ENCODE measurements at places on chromosomes 4 and X.

GRCh38 chrX:28850955-28851354, 263.7 kb downstream of the IL1RAPL1 start:
- DNase-seq, result no peak

GRCh38 chr4:56731857-56732256, 50.8 kb upstream of the HOPX start:
- no peak for DNase-seq

GRCh38 chr4:55491486-55491885, 55.2 kb downstream of the CLOCK start:
- DNase-seq, result no peak

DNA sequence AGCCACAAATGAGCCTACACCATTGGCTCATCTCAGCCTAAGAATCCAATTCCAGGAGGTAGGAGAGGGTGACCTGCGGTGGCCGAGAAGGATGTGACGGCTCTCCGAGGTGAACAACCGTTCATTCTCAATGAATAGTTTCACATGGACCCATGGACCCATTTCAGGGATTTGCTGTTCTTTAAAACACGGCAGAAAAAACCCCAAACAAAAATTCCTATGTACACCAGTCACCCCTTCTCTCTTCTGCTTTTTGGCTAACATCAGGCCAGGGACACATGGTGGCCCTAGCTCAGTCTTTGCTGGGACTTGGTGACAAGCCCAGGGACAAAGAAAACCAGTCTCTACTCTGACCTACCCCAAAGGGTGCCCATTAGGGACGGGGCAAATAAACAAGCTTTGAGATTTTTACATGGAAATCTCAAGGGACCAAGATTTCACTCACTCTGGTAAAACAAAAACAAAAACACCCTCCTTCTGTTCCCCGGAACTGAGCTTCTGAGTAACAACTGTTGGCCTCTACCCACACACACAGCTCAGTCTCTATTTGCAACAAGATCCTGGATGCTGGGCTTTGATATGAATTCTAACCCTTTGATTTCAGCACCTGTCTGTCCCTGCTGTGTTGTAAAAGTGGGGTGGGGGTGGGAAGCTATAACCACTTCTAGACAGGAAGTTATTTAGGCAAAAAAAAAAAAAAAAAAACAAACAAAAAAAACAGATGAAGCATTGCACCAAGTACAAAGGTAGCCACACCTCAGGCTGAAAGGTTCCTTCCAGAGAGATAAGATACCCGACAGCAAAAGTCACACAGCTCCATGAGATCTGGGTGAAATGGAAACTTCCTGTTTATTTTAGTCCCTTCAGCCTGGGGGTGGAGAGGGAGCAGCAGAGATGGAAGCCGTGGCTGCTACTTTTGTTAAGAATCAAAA, 49.0 kb downstream of the DDX3X start:
- DNase-seq, result peak; percentile 11

- no peak for DNase-seq
Observed at GRCh38 chr4:21380861-21381260, 567.7 kb downstream of the KCNIP4 start.

- no peak for DNase-seq
Observed at GRCh38 chrX:47584714-47585113, 2.5 kb downstream of the TIMP1 start.

DNA sequence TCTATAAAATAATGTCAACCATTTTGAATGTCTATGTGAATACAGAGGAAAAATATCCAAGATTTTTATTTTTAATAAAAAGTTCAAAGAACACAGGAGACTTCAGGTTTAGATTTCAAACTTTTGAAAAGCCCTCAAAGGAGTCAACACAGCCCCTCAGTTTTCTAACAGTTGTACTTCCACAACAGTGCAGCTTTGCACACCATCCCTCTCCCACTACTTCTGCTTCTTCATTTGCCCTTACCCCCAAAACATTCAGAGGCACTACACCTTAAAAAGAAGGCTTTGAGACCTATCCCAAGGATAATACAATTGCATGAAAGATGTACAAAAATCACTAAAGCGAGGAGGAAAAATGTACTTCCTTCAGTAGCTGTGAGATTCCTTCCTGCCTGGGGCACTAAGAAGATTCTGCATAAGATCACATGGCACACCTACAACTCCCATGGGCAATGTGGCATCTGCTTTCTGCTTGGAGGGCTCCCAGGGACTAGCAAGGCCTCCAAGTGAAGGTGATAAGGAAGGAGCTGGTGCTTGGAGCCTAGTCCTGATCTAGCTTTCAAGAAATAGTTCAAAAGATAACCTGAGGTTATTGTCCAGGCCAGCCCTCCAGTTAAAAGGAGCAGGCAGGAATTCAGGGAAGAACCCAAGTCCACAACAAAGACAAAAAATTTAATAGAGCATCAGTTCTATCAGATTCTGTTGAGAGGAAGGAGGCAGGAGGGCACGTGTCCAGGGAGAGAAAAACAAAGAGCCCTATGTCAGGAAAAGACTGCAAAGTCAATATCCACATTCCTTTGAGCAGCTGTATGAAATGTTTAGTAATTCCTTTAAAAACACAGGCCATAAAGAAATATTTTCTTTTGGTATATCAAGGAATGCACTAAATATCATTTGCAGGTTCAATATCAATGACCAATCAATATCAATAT, 19.1 kb downstream of the ARAP2 start:
- DNase-seq, result no peak

GRCh38 chr4:112329672-112330375, 32.7 kb downstream of the ALPK1 start:
- no peak for DNase-seq

DNA sequence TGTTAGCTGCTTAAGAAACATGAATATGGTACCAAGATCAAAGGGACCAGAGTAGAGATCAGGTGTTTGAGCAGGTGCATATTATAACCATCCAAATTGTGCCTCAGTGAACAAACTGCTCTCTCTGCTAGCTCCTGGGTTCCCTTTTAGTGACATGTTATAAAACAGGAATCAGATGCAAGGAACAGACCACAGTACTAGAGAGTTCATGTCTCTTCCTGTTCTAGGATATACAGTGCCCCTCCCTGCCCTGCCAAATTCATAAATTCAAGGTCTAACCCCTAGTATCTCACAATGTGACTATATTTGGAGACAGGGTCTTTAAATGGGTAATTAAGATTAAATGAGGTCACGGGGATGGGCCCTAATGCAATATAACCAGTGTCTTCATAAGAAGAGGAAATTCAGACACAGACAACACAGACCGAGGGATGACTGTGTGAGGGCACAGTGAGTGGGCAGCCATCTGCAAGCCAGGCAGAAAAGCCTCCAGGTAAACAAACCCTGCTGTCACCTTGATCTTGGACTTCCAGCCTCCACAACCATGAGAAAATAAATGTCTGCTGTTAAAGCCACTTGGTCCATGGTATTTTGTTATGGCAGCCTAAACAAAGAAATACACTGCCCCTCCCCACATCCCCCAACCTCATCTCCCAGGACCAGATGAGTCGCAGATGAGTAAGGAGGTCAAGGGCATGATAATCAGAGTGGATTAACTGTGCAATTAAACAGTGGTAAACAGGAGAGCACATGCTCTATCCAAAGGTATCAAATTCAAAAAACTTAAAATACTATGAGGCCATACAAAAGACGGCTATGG, 82.5 kb downstream of the RBM47 start:
- no peak for DNase-seq

GRCh38 chr4:116926631-116927295, 158.6 kb downstream of the TRAM1L1 start:
- DNase-seq, result no peak

DNA sequence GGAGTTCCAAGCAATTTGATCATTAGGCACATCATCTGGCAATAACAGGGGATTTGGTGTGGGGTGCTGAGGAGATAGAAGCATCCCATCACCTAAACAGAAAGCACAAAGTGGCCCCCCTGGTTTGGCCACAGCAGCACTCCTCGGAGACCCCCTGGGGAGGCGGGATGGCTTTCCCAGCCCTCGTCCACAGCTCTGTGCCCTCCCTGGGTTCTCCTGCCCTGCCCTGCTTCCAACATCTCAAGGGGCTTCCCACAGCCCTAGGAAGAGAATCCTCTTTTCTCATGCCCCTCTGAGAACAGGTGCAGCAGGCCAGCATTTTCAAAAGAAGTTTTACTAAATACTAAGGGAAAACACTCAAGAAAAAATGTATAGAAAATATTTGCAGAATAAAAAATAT, 12.8 kb downstream of the ATP5ME start:
- no peak for DNase-seq

- peak; percentile 1 for DNase-seq
Observed at GRCh38 chrX:82218361-82218760, 1016.5 kb downstream of the SH3BGRL start.

DNA sequence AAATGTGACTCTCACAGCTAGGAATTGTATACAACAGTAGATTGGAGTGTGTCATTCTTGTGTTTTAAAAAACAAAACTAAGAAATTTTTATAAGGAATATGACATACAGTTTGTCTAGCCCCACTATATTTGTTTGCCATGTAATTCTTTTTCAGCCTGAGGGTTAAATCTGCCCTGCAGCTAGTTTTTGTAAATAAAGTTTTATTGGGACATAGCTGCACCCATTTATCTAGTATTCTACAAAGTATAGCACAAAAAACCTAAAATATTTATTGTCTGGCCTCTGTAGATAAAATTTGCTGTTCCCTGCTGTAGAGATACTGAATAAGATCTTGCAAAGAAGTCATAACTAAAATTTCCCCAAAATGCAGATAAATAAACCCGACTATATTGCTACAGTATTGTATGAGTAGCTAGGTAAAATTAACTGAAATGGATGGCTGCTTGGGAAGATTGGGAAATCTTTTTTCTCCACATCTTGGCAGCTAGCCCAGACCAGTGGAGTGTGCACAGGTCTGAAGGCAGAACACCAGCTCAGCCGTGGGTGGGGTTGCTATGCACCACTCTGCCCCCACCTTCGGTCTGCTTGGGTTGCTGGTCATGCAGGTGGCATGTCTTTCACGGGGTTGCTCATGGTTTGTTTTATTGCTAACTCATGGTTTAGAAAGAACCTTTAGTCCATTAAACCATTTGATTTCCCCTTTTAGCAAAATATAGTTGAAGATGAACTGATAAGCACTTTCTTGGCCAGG, 127.9 kb downstream of the KLHL8 start:
- no peak for DNase-seq

GRCh38 chrX:10797466-10797865, 177.1 kb upstream of the MID1 start:
- no peak for DNase-seq

DNA sequence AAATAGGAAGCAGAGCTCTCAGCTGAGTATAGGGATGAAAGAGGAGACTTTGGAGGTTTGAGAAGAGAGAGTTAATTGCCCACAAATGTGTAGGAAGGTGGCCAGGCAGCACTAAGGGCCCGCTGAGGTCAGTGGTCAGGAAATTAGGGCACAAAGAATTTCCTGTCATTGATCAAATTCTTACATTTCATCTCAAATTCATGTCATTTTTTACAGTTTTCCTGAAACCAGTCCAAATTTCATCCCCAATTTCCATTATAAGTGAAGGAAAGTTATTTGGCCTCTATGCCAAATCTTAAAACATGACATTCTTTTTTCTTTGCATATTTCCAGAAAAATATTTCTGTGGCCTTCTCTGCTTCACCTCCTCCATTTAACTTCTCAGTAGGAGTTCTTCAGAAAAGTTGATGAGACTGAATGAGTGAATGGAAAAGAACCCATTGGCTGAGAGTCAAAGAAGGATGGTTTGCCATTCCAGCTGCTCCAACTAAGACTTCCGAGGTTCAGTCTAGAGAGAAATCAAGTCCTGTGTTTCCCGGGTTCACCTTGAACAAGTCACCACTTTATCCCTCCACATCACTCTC, 68.7 kb upstream of the SPRY1 start:
- DNase-seq, result no peak

- DNase-seq, result no peak
Observed at GRCh38 chrX:19195243-19195610, 73.0 kb upstream of the ADGRG2 start.

- no peak for DNase-seq
Observed at GRCh38 chr4:81007417-81007816, 23.1 kb upstream of the BMP3 start.

GRCh38 chr4:84501721-84502267, 2.7 kb upstream of the NKX6-1 start:
- DNase-seq, result no peak

DNA sequence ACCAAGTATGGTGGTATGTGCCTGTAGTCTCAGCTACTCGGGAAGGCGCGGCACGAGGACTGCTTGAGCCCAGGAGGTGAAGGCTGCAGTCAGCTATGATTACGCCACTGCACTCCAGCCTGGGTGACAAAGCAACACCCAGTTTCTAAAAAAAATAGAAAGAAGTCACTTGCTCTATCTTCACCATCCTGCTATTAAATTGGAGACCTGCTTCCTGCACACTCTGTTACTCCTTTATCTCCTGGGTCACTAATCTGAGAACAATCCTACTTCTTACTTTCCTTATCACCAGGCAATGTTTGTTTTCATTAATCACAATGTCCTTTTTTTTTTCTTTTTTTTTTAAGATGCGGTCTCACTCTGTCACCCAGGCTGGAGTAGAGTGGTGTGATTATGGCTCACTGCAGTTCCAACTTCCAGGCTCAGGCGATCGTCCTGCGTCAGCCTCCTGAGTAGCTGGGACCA, 16.2 kb downstream of the PRKX start:
- no peak for DNase-seq

GRCh38 chr4:55517526-55518229, 29.0 kb downstream of the CLOCK start:
- DNase-seq, result no peak

DNA sequence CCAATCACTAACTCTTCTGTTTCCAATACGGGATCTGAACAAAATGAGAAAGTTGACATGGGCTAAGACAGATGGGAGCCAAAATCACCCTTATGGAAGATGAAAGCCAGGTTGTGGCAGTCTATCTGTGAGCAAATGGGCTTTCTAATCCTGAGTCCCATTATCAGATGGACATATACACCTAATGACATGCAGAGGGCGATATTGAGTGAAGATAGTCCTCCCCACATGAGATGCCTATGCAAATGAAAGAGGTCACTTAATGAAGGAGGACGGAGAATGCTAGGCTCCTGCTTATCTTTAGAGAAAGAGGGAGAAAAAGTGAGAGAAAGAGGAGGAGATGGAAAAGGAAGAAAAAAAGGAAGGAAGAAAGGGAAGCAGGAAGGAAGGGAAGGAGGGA, 547.5 kb downstream of the NLGN4X start:
- peak; percentile 1 for DNase-seq

GRCh38 chrX:22404297-22404696, 131.6 kb downstream of the CBLL2 start:
- DNase-seq, result no peak

- DNase-seq, result no peak
Observed at GRCh38 chr4:154332681-154333421, 158.7 kb downstream of the DCHS2 start.

GRCh38 chr4:54741202-54741601, 83.4 kb downstream of the KIT start:
- DNase-seq, result no peak
